RPMI7951 (cell line): ENCODE measurements at places on chromosomes 4 and X. TPM values are rescaled to one million over a fixed set of nuclear protein-coding genes. Genes with fewer than 3 reads are reported as not detected.

The MAGEA8 gene
- 1.1 and 1.4 TPM in 2 replicates for total RNA-seq

The RIPPLY1 gene
- not detected in 2 replicates for total RNA-seq

The EDNRA gene
- total RNA-seq: 0.36 and 0.39 TPM in 2 replicates

The EXOC1L gene
- not detected in 2 replicates for total RNA-seq
